ENCODE measurements at places on chromosomes 3 and 15.

- no peak for DNase-seq
Measured at GRCh38 chr3:110227991-110228390, 843.6 kb upstream of the NECTIN3 start.

DNA sequence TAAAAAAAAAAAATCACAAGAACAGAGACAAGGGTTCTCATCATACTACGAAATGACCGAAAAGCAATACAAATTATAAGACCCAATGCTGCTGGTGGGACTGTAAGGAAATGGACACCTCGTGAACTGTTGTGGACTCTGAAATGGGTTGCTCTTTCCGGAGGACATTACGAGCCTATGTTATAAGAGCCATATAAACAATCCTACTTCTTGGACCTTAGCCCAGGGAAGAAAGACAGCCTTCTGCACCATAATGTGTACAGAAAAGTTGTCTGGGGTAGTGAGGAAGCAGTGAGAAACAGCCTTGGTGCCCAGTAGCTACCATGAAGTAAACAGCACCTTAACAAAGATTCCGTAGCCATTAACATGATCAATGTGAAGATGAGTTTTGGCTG is 2.7 kb downstream of the SLC22A14 start:
- no peak for DNase-seq

GRCh38 chr15:75836959-75837334 is 6.3 kb upstream of the UBE2Q2 start:
- DNase-seq = peak; percentile 90

DNA sequence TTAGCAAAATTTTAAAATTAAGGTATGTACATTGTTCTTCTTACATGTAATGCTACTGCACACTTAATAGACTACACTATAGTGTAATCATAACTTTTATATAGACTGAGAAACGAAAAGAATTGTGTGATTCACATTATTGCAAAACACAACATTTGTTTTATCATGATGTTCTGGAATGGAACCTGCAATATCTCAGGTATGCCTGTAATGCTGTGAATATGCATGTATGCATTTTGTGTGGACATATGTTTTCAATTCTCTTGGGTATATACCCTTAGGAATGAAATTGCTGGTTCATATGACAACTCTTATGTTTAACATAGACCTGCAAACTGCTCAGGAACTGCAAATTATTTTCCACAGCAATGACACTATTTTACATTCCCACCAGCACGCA is 38.6 kb upstream of the TJP1 start:
- no peak for DNase-seq

DNA sequence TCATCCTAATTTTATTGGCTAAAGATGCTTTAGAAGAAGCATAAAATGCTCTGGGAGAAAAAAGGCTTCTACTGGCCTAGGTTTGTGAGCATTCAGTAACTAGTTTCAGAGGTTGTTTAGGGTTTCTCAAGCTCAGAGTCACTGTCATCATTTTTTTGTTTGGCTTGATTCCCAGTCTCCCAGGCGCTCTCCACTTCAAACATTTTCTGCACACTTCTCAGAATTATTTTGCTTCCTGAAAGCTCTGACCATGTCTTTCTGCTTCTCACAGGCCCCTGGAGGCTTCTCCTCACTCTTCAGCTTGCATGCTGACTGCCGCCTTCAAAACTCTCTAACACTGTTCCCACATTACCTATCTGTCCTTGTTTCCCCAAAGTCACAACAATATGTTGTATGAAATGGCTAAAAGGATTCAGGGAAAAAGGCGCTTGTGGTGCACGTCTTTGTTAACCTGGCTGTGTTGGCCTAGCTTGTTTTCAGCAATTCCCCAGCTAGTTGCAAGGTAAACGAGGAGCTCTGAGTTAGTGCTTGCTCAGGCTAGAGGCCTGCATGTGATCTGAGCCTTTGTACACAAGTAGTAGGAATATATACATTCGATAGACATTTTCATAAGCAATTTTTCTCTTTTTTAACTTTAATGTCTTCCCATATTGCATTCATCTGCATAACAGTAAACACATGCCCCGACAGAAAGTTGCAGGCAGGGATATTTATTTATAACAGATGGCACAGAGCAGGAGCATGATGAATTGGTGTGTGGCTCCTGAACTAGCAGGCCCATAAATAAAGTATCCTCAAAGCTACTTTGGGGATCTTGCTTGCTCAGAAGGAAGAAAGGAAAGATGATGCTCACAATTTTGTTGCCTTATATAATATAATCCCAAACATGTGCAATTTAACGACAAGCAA is 129.2 kb upstream of the DPH6 start:
- DNase-seq = no peak

DNA sequence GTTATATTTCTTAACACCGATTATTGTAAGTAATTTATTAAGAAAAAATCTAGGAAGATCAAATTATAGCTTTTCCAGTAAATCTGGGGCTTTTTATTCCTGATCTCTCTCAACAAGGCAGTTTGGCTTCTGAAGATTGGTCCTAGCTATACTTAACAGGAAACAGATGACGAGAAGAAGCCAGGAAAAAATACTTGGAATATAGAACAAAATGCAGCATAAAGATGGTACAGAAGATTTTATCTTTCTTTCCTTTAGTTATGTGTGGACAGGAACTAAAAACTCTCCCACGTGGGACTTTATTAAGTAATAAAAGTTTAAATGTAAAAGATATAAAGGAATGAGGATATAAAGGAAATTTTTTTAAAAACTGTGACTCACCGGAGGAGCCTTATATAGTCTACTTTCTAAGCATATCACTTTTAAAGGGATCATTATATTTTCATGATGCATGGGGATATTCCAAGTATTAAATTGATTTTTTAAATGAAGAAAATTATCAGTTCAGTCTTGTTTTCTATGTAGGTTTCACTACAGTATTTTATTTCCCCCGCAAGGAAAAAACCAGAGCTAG is 8.2 kb downstream of the B3GNT5 start:
- DNase-seq = no peak

DNA sequence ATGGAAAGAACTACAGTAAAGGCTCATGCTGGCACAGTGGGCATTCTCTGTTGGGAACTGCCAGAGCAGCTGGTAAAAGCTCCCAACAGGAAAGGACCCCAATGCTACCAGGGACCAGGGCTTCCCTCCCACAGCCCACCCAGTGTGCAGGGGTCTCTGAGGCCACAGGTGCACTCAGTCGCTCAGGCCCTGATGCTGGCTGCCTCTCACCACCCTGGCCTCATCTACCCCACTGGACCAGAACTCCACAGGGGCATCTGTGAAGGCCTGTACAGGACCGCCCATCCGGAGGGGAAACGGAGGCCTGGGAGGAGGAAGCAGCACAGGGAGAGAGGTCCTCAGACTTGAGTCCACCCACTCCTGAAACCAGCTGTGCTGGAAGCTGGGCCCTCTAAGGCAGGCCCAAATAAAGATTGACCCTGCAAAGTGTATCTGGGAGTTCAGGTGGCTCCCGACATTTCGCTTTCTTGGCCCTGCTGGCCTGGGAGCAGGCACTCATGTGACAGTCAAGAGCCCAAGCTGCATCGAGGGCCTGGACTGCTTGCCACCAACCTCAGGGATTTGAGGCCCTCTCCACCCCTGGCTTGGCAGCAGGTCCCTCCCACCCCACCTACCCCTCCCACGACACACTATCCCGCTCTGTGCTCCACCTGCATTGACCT is 12.7 kb downstream of the KLF15 start:
- DNase-seq = no peak

GRCh38 chr3:1068985-1069384 is 23.8 kb upstream of the CNTN6 start:
- no peak for DNase-seq

GRCh38 chr3:123935830-123936229 is 25.2 kb downstream of the CCDC14 start:
- DNase-seq = no peak

DNA sequence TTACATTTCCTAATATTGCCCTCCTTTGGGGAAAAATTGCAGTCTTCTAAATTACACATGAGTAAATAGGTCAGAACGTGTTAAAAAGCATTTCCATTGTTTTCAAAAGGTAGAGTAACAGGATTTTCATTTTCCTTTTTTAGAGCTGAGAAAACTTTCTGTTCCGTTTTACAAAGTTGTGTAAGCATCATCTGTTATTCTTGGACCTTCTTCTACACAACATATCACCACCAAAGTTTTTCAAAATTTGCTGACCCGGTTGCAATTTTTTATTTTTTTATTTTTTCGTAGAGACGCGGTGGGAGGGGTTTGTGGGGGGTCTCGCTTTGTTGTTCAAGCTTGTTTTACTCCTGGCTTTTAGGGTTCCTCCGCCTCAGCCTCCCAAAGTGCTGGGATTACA is 1.1 kb downstream of the CCDC39 start:
- DNase-seq = no peak

Measured in AML-193 (cell line).